ENCODE measurements at places on chromosomes 13 and 19.

DNA sequence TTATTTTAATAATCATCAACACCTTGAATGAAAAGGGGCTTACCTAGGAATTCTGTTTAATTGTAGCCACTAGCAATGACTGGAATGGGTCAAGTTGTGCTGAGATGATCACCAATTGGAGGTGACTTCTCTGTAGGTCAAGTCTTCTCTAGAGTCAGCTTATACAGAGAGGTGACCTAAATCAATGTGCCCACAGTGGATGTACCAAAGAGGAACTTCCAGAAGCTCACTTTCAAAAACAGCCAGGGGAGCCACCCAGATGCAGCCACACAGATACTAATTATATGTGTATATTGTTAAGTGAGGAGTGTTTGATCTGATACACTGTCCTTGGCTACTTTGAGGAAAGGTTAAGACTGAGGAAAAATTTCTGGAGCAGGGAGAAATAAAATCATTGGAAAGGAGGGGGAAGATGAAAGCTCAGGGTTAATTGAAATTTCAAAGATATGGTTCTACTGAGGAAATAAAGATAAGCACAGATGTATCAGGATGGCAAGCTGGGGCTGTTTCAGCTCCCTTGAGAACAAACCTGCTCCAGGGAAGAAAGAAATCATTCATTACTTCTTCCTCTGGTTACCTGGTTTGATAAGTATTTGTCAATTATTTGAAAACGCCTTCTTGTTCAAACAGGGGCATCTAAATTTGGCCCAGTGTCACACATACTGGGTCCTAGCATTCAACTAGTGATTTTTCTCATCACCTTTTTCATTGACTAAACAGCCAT, 5.1 kb downstream of the GPR183 start:
- DNase-seq = no peak

DNA sequence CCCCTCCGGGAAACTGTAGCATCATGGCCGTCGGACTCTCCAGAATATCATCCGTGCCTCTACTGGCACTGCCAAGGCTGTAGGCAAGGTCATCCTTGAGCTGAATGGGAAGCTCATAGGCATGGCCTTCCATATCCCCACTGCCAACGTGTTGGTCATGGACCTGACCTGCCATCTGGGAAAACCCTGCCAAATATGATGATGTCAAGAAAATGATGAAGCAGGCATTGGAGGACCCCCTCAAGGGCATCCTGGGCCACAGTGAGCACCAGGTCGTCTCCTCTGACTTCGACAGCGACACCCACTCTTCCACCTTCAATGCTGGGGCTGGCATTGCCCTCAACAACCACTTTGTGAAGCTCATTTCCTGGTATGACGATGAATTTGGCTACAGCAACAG, 41.9 kb upstream of the CALM3 start:
- no peak for DNase-seq

DNA sequence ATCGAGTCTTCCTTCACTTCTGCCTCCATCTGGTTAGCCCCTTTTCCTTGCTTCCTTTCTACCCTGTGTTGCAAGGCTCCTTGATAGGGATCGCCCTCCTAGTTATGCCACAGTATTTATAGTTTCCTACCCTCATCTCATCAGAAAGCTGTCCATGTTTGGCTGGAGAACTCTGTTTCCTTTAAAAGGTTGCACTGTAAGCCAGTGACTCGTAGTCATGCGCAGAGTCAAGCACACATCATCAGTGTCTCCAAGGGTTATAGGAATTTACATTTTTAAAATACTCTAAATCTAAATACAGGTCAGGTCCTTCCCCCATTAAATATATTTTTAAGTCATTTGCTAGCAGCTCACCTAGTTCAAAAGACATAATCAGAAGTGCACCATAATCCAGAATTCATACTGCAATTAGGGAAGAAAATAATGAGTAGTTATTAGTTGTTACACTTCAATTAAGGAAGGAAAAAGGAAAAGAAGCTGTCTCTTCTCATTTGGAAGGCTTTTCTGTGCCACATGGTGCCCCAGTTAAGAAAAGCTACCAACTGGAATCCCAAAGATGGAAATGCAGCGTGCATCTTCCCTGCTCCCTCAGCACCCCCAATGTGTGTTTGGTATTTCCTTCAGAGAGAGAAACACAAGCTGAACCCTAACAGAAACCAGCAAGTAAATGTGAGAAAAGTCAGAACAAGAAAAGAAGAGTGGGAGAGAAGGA, 81.0 kb downstream of the GPR12 start:
- no peak for DNase-seq

GRCh38 chr19:17530586-17530985, 19.1 kb downstream of the PGLS start:
- DNase-seq = no peak

DNA sequence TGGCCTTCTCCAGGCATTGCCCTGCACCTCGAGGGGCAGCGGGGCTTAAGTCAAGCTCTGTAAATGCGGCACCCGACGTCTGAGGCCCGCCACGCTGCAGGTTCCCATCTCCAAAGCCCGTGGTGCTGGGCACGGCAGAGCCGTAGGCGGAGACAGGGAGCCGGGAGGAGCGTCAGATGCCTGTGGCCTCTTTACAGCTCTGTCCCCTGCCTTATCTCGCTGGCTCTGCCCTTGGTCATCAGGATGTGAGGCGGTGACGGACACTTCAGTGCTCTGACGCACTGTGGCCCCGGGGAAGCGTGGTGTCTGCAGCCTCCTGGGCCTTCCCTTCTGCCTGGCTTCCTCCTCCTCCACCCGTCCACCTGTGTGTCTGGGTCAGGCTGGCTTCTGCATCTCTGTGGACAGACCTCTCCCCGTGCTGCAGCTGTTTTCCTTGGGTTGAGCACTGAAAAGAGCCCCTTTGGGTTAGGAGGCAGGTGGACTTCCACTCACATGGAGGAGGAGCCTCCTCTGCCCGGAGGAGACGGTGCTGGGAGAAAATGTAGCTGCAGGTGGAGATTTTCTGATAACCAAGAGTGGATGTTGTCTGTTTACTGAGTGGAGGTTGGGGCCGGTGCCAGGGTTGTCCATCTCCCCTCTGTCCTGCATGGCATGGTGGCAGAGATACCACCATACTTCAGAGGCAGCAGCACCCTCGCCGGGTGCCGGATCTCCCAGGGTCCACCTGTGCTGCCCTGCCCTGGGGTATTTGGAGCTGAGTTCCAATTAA, 14.6 kb downstream of the MCF2L start:
- DNase-seq = no peak
